ENCODE measurements at places on chromosomes 5 and 9.

DNA sequence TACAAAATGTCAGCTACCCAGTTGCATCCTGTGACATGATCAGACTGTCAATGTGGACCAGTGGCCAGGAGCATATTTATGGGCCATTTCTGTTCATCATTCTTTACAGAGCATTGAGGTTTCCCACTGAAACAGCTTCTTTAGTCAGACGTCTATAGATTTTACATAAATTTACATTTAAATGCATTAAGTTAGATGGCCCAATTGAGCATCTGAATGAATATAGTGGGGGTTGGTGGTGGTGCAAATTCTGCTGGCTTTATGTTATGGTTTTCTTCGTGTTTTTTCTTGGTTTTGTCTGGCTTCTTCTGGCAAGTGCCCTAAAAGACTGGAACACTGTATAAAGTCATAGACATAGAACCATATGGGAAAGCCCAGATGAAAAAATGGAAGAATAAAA, 214.1 kb downstream of the PJA2 start:
- DNase-seq = no peak

- no peak for DNase-seq
Measured at GRCh38 chr5:2009986-2010914, 127.5 kb upstream of the IRX4 start.

GRCh38 chr5:148965511-148966265, 97.2 kb downstream of the SH3TC2 start:
- peak; percentile 95 for DNase-seq

DNA sequence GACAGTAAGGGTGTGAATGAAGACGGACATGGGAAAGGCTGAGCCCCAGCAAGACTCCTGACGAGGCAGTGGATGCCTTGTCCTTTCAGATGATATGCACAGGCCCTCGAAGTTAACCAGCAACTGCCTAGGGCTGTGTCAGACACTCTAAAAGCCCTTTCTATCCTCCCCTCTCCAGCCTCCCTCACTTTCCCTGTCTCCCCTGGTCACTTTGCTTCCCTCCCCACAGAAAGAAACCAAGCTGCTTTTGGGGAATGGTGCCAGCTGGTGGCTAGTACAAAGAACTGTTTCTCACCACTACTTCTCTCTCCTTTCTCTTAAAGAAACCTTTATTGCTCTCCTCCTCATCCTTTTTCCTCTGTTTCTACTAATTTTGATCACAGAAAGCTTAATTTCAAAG, 21.4 kb downstream of the LHFPL2 start:
- no peak for DNase-seq

DNA sequence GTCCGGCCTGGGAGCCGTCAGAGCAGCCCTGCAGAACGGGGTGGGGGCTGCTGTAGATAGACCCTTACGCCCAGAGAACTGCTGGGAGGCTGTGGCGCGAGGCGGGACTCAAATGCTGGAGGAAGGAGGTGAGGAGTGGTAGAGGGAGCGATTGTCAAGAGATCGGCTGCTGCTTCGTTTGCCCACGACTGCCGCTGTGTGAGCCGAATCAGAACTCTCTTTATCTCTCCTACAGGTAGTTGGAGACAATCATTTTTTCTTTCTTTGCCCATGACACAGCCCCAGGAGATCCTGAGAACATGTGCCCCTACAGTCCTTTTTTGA, 456 bp downstream of the ZNF79 start:
- no peak for DNase-seq

GRCh38 chr5:89735082-89735481, 674.5 kb downstream of the CETN3 start:
- DNase-seq = no peak

GRCh38 chr9:91301161-91301560, 60.6 kb downstream of the AUH start:
- no peak for DNase-seq

- DNase-seq = no peak
Measured at GRCh38 chr9:126860757-126861466, 473 bp downstream of the ZBTB34 start.

GRCh38 chr9:136370037-136370436, 3.4 kb downstream of the CARD9 start:
- DNase-seq = no peak

- DNase-seq = no peak
Measured at GRCh38 chr9:70600506-70600905, 186.0 kb upstream of the KLF9 start.

- no peak for DNase-seq
Measured at GRCh38 chr9:90726215-90726614, 75.4 kb upstream of the SYK start.

DNA sequence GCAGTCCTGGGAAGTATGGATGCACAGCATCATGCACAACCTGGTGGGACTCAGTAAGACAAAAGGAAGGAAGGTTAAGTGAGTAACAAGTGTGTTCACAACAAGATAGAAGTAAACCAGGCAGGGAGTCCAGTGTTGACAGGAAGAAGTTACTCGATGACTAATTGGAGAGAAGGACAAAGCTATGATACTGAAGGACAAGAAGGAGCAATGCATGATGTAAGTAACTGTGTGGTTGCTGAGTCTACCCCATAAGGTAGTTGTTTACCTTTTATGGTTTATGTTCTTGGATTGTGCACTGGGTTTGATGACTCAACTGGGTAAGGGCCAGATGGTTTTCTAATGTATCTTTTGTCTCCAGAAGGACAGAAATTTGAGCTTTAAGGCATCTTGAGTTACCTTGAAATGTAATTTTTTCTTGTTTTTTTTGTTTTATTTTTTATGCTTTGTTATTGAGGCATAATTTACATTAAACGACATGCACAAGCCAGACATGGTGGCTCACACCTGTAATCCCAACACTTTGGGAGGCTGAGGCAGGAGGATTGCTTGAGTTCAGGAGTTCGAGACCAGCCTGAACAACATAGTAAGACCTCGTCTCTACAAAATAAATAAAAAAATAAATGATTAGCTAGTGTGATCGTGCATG, 89.2 kb upstream of the CAST start:
- peak; percentile 62 for DNase-seq

DNA sequence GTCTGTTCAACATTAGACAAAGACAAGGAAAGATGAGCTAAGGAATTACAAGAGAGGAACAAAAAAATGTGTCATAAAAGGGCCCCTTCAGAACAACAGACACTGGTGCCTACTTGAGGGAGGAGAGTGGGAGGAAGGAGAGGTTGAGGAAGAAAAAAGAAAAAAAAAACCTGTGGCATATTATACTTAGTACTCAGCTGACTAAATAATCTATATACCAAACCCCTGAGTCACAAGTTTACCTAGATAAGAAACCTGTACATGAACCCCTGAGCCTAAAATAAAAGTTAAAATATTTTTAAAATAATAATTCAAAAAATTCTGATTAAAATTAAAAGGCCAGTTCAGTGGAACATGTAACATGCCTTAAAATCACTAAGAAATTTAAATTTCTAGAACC, 107.3 kb downstream of the MTREX start:
- DNase-seq = no peak

DNA sequence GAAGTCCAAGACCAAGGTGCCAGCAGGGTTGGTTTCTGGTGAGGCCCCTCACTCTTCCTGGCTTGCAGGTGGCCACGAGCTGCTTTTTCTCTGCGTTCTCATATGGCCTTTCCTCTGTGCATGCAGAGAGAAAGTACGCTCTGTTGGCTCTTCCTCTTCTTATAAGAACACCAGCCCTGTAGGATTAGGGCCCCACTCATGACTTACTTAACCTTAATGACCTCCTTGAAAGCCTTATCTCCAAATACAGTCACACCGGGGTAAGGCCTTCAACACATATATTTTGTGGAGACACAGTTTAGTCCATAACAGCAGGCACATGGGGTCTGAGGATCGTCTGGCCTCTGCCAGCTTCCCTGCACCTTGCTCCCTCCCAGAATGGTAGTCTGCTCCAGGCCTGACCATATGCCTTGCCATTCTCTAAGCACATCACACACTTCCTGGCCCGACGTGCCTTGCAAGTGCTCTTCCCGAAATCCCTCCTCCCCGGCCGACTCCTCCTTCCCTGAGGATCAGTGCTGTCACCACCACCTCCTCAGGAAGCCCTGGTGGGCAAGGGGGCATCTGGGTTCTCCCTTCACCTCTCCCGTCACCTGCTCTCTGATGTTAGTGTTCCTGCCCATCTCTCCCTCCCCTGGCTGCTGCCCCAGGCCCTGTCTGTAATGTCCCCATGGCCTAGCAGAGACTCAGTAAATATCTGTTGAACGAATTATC, 200.7 kb downstream of the AOPEP start:
- DNase-seq = no peak

- DNase-seq = no peak
Measured at GRCh38 chr5:137666461-137666850, 69.4 kb downstream of the KLHL3 start.

All from stromal cell of bone marrow (primary cell).